ENCODE measurements at places on chromosomes 11 and 22. TPM values are rescaled to one million over a fixed set of nuclear protein-coding genes. Genes with fewer than 3 reads are reported as not detected.

The CTR9 gene
- total RNA-seq = 33.1 TPM

The NRXN2 gene
- total RNA-seq = 68.0 TPM

- no peak overlapping the region for H3K27ac ChIP-seq
- H3K4me3 ChIP-seq = no peak overlapping the region
- DNase-seq = no peak
- H3K27me3 ChIP-seq = no peaks in the 10 kb centered on the region
- H3K4me1 ChIP-seq = peaks cover 49% of the 10 kb centered on the region
- H3K36me3 ChIP-seq = peaks cover 5% of the 10 kb centered on the region
Measured at GRCh38 chr11:44866286-44866685, 84.4 kb downstream of the TP53I11 start.

The MS4A6A gene
- total RNA-seq = 29.8 TPM

DNA sequence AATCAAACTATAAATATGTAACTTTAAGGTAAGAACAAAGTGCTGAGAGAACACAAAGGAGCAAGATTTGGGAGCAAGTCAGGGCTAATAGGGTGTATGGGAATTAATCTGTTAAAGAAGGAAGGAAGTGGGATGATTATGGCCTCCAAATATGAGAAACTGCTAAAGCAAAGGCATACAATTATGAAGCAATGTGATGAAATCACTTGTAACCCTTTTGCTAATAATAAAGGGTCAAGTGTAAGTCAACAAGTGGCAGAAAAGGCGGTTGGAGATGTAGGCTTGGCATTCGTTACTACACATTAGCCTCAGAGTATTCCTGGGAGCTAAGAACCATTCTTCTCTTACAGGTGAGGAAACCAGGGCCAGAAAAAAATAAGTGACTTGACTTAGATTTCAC is 1002.3 kb upstream of the TENM4 start:
- no peak for DNase-seq
- no peaks in the 10 kb centered on the region for H3K27me3 ChIP-seq
- H3K36me3 ChIP-seq = no peaks in the 10 kb centered on the region
- no peaks in the 10 kb centered on the region for H3K4me1 ChIP-seq
- no peak overlapping the region for H3K27ac ChIP-seq

The SLC37A4 gene
- total RNA-seq = 8.1 TPM

The CHADL gene
- total RNA-seq = 38.2 TPM

GRCh38 chr22:23404689-23405365 is 175.3 kb downstream of the IGLL1 start:
- H3K4me3 ChIP-seq = no peak overlapping the region
- H3K27me3 ChIP-seq = no peaks in the 10 kb centered on the region
- H3K4me1 ChIP-seq = peaks cover 48% of the 10 kb centered on the region
- peaks cover 10% of the 10 kb centered on the region for H3K36me3 ChIP-seq
- DNase-seq = no peak

The MMP27 gene
- not detected for total RNA-seq

The TPBGL gene
- total RNA-seq = 0.20 TPM

The POU2AF2 gene
- not detected for total RNA-seq

The HBG2 gene
- 14,331 TPM for total RNA-seq

- peaks cover 5% of the 10 kb centered on the region for H3K4me1 ChIP-seq
- H3K4me3 ChIP-seq = no peak overlapping the region
- no peaks in the 10 kb centered on the region for H3K36me3 ChIP-seq
- no peak for DNase-seq
- H3K27ac ChIP-seq = no peak overlapping the region
Measured at GRCh38 chr11:86591631-86592030, 80.8 kb downstream of the ME3 start.

The NELL1 gene
- total RNA-seq = 57.9 TPM

DNA sequence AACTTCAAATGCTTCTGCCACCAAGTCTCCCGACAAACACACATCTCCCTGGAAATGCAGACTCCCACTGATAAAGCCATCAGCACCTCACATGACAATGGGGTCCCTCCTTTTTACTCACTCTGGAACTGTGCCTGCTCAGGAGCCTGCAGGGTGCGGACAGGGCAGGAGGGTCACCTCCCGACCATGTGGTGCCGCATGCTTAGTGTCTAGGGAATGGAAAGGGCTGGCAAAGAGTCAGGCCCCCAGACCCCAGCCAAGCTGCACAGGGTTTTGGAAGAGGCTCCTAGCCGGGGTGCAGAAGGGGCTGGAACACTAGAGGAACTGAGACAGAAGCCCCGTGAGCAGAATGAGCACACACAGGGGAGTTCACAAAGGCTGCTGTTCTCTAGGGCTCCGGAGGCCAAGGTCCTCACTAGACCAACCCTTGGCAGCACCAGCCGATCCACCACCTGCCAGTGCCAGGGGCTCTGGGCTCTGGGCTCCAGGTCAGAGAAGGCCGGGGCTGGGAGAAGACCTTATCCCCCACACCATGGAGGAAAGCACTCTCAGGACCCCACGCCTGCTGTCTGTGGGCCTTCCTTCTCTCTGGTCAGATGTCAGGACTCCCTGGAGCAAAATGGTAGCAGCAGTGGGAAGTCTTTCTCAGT is 125.1 kb upstream of the FGF3 start:
- H3K27ac ChIP-seq = no peak overlapping the region
- H3K4me3 ChIP-seq = no peak overlapping the region
- no peaks in the 10 kb centered on the region for H3K36me3 ChIP-seq
- no peak for DNase-seq
- H3K4me1 ChIP-seq = peaks cover 19% of the 10 kb centered on the region
- H3K27me3 ChIP-seq = peaks cover 6% of the 10 kb centered on the region

DNA sequence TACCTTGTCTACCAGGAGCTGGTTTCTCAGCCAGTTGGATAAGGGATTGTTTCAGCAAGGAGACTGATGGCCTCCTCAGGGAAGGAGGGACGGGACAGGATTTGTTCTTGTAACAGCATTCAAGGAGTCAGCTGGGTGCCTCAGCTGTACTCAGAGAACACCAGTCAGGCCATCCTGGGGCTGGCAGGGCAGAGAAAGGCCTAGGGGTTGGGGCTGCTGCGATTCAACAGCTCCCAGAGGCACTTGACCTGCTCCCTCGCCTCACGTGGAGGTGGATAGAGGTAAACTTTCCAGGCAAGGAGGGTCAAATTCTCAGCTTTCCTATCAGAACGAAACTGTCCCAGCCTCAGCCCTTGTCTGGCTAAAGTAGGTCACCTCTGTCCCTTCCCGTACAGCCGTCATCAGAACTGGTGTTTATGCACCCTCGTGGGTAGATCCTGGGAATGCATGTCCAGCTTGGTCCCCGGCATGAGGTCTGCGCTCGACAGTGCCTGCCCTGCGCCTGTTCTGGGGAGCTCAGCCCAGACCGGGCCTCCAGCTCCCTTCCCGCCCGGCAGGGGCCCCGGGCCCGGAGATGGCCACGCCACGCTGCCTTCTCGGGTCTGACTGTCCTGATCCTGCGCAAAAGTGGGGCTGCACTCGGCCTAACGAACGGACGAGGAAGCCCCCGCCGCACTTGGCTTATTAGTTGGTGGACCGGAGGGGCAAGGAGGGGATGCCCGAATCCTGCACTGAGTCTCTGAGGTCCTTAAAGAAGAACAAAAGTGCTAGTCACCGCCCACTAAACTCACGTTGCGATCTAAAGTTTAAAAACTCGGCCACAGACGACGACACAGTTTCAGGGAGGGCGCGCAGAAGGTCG is 762 bp upstream of the CCDC134 start:
- H3K36me3 ChIP-seq = peaks cover 3% of the 10 kb centered on the region
- peak overlapping the region; percentile 100 for H3K4me3 ChIP-seq
- H3K27ac ChIP-seq = peak overlapping the region; percentile 89
- peaks cover 21% of the 10 kb centered on the region for H3K4me1 ChIP-seq

- H3K36me3 ChIP-seq = peaks cover 14% of the 10 kb centered on the region
- DNase-seq = no peak
- H3K27ac ChIP-seq = no peak overlapping the region
- H3K27me3 ChIP-seq = no peaks in the 10 kb centered on the region
Measured at GRCh38 chr11:102383839-102384238, 36.8 kb downstream of the BIRC2 start.

DNA sequence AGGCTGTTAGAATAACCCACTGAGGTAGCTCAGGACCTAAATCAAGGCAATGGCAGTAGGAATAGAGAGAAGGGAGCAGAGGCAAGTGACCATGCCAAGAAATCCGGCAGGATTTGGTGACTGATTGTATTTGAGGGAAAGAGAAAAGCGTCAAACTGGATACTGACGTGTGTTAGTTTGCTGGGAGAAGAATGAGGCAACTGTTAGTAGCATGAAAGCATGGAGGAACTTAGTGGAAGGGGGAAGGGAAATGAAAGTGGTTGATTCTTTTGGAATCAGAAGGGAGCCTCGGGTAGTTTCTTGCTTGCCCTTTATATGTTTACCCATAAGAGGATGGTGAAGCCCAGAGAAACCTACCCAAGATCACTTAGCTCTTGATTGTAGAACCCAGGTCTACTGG is 8.3 kb downstream of the PPFIBP2 start:
- no peaks in the 10 kb centered on the region for H3K27me3 ChIP-seq
- no peaks in the 10 kb centered on the region for H3K4me1 ChIP-seq
- no peak overlapping the region for H3K27ac ChIP-seq
- DNase-seq = no peak
- H3K4me3 ChIP-seq = no peak overlapping the region

The NXPE2 gene
- 0.50 TPM for total RNA-seq

DNA sequence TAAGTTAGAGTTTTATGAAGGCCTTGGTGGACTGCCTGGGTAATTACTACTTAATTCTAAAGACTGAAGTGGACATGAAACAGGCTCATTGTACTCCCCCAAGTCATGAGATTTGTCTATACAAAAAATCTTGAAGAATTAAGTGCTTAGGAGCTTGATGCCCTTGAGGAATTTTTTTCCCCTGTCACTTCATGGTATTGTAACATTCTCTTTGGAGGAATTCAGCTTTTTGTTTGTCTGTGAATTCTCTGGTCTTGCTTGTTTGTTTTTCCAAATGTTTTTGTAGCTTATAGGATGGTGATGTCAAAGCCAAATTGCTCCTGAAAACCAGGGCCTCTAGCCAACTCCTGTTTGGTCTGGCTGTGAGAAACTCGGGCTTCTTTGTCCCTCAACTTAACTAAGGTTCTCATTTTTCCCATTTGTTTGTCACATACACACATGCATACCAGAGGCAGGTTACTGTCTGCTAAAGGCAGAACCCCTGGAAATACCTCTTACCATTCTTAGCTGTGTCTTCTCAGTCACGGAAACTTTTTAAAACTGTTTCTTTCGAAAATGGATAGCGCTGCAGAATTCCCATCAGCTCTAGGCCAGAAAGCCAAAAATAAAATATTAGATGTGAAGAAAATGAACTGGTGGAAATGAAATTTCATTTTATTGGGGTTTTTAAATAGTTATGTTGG is 66.9 kb downstream of the AMOTL1 start:
- H3K36me3 ChIP-seq = peaks cover 5% of the 10 kb centered on the region
- H3K27ac ChIP-seq = peak overlapping the region; percentile 68
- no peak overlapping the region for H3K4me3 ChIP-seq
- no peaks in the 10 kb centered on the region for H3K27me3 ChIP-seq
- H3K4me1 ChIP-seq = peaks cover 4% of the 10 kb centered on the region

DNA sequence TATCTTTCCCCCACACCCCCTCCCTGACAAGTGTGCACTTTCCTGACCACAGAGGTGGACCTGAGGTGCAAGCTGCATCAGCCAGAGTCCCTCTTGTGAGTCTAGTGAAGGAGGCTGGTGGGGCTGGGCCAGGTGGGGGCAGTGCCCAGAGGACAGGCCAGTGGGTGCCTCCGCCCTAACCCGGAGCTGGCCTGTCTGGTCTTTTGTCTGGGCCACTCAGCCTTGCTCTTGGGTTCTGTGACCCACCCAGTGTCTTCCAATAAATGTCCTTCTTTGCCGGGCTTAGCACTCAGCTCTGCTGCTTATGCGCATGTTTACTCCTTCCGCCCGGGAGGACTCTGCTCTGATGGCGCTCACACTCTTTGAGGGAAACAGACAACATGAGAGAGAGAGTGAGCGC is 526.2 kb downstream of the TBC1D22A start:
- no peaks in the 10 kb centered on the region for H3K4me1 ChIP-seq
- DNase-seq = no peak
- H3K27me3 ChIP-seq = no peaks in the 10 kb centered on the region

GRCh38 chr11:43515090-43515489 is 156.4 kb downstream of the TTC17 start:
- no peaks in the 10 kb centered on the region for H3K27me3 ChIP-seq
- H3K4me3 ChIP-seq = no peak overlapping the region
- no peak overlapping the region for H3K27ac ChIP-seq
- no peak for DNase-seq
- H3K36me3 ChIP-seq = no peaks in the 10 kb centered on the region

DNA sequence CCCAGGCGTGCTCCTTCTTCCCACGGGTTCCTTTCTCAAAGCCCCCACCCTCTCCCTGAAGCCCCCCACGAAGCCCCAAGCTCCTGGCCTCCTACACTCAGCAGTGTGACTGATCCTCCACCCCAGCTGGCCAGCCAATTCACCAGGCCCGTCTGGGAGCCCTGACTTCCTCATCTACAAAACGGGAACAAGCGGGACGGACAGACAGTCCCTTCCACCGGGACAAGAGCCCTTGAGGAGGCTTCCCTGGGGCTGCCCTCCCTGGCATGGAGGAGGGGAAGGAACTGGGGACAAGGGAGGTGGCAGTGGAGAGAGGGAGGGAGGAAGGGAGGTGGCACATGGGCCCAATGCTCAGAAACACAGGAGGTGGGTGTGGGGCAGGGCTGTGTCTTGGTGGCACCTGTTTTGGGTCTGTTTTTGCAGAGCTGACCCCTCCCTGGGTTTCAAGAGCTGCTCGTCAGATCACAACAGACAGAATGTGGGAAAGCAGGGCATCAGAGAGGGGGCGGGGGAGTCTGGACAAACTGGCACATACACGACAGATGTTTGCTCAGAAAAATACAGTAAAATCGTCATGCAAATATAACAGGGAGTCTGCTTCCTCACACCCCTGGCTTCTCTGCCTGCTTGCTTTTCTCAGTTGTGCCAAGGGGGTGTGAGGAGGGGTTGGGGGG is 56.8 kb downstream of the ELFN2 start:
- H3K36me3 ChIP-seq = peaks cover 86% of the 10 kb centered on the region
- no peak overlapping the region for H3K27ac ChIP-seq
- no peak overlapping the region for H3K4me3 ChIP-seq
- no peaks in the 10 kb centered on the region for H3K27me3 ChIP-seq
- DNase-seq = no peak
- H3K4me1 ChIP-seq = peaks cover 40% of the 10 kb centered on the region

- H3K4me3 ChIP-seq = no peak overlapping the region
- DNase-seq = no peak
- H3K4me1 ChIP-seq = peaks cover 44% of the 10 kb centered on the region
- H3K36me3 ChIP-seq = peaks cover 59% of the 10 kb centered on the region
Measured at GRCh38 chr22:50189849-50190181, 4.1 kb downstream of the TRABD start.

Measured in spinal cord (tissue), 10 donors.